Stimulated activated CD8-positive, alpha-beta memory T cell treated with anti-CD3 and anti-CD28 coated beads, Interleukin-7, amount 100 ng/mL, for 1 hour (primary cell): ENCODE measurements at places on chromosomes 1 and 21.

DNA sequence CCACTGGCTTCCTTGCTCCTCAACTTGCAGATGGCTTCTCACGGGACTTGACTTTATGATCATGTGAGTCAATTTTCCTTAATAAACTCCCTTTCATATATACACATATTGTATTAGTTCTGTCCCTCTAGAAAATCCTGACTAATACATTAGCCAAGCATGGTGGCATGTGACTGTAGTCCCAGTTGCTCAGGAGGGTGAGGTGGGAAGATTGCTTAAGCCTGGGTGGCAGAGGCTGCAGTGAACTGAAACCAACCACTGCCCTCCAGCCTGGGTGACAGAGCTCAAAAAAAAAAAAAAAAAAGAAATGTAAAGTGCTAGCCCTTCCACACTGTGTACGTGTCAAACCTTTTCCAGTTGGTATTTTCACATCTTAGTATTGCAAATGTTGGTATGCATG lies 857.0 kb downstream of the LTN1 start:
- DNase-seq: no peak

GRCh38 chr1:39677645-39678044 lies 5.7 kb upstream of the NT5C1A start:
- no peak for DNase-seq

- no peak for DNase-seq
Measured at GRCh38 chr1:41648844-41649243, 164.4 kb upstream of the EDN2 start.

GRCh38 chr21:45019887-45020537 lies 54.4 kb upstream of the ADARB1 start:
- no peak for DNase-seq

DNA sequence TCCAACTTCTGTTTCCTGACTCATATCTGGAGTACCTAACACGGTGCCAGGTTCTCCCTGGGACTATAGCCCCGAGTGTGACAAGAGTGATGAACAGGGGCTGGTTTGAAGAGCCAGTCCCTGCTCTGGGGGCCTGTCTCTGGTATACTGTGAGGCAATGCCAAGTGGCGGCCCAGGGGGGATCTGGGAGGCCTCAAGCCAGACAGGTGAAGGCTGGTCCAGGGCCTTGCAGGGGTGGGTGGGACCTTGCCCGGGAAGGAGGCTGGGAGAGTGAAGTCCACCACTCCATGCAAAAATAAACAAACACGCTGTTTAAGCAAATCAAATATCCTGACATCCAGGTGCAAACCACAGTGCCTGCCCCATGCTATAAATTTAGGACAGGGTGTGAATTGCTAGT lies 6.8 kb upstream of the PLXNA2 start:
- no peak for DNase-seq
